CD4-positive, alpha-beta T cell treated with Interferon alpha-2 for 1 hour (primary cell): ENCODE measurements at places on chromosomes 1 and 21.

DNA sequence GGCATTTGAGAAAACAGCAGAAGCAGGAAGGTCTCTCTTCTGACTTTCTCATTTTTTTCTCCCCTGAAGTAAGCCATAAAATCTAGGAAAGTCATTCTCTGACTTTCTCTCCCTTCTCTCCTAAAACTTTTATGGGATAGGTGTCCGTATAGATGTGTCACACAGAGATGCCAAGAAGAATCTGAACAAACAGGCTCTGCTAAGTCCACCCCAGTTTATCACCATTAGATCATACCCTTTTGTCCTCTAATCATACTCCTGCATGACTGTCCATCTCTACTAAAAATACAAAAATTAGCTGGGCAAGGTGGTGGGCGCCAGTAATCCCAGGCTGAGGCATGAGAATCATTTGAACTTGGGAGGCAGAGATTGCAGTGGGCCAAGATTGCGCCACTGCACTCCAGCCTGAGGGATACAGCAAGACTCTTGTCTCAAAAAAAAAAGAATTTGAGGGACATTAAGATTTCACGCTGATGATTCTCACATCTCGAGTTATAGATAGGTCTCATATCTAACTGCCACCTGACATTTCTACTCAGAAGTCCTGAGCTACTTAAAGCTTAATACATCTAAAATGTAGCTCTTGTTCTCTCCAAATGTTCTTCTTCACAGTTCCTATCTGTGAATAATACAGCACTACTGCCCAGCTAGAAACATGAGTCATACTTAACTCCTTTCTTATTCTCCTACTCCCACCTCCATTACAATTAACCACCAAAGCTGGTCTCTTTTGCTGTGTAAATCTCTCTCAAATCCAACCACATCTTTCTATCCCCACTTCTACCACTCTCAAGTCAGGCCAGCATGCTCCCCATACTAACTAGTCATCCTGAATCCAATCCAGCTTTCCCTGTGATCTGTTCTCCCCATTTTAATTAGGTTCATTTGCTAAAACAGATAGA, 47.7 kb downstream of the ZNF644 start:
- DNase-seq: no peak

- DNase-seq: no peak
Observed at GRCh38 chr1:205064301-205064700, 20.0 kb downstream of the TMEM81 start.

DNA sequence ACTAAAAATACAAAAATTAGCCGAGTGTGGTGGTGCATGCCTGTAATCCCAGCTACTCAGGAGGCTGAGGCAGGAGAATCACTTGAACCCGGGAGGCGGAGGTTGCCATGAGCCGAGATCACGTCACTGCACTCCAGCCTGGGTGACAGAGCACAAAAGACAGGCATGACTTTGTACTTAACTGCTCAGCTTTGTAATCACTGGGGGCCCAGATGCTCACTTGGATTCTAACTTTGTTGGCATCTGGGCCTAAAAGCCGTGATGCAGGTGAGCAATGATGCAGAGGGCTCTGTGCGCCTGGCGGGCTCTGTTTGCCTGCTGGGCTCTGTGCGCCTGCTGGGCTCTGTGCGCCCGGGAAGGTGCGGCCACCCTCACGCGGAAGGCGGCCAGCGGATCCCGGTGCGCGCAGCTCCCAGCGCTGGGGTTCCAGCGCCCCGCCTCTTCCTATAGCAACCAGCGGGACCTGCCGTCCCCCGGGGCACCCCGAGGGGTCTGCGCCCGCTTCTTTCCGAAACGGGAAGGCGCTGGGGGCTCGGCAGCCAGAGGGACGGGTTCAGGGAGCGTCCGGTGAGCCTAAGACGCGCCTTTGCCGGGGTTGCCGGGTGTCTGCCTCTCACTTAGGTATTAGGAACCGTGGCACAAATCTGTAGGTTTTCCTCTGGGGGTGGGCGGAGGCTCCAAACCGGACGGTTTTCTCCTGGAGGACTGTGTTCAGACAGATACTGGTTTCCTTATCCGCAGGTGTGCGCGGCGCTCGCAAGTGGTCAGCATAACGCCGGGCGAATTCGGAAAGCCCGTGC, 31.7 kb downstream of the PRMT2 start:
- DNase-seq: no peak

- no peak for DNase-seq
Observed at GRCh38 chr1:7187112-7187493, 401.8 kb downstream of the CAMTA1 start.

GRCh38 chr1:176241385-176242015, 34.4 kb upstream of the COP1 start:
- DNase-seq: peak; percentile 5

DNA sequence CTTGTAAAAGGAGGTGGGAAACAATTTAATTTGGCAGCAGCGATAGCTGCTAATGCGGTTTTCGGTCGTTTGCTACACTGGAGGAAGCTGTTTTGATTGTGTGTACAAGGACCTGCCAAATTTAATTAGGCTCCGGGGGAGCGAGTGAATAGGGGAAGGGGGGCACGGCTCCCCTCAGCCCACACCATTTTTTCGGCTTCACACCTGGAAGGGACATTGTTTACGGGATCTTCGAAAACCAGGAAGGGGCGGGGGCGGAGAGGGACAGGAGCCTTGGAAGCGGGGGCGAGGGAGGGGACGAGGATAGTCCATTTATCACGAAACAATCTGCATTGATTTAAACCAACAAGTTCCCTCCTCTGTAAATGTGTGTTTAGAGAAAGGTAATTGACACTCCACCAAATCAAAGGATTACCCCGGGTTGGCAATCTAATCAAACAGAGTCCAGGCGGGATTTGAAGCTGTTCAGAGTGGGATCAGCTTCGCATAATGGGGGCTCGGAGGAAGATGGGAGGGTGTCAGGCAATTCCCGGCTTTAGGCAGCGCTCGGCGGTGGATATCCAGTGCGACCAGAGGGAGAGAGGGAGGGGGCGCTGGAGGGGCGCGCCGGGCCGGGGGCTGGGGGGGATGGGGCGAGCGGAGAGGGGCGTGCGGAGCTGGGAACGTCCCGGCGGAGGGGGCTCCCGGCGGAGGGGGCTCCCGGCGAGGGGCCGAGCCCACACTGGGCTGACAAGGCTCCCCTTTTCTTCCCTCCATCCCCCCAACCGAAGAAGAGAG, 9.8 kb downstream of the PAX7 start:
- no peak for DNase-seq

DNA sequence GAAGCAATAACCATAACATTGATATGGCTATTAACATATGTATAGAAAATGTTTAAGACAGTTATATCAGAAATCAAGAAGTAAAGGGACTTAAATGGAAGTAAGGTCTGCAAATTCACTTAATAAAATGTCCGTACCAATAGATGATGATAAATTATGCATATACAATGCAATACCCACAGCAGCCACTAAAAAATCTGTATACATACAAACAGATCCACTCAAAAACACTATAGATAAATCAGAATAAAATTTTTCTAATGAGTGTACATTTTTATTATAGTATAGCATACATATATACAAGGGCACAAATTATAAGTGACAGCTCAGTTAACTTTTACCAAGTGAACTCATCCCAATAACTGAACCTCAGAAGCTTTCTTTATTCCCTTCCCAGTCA, 6.0 kb downstream of the LORICRIN start:
- DNase-seq: no peak

GRCh38 chr1:227948493-227949260, 945 bp upstream of the WNT9A start:
- DNase-seq: no peak

DNA sequence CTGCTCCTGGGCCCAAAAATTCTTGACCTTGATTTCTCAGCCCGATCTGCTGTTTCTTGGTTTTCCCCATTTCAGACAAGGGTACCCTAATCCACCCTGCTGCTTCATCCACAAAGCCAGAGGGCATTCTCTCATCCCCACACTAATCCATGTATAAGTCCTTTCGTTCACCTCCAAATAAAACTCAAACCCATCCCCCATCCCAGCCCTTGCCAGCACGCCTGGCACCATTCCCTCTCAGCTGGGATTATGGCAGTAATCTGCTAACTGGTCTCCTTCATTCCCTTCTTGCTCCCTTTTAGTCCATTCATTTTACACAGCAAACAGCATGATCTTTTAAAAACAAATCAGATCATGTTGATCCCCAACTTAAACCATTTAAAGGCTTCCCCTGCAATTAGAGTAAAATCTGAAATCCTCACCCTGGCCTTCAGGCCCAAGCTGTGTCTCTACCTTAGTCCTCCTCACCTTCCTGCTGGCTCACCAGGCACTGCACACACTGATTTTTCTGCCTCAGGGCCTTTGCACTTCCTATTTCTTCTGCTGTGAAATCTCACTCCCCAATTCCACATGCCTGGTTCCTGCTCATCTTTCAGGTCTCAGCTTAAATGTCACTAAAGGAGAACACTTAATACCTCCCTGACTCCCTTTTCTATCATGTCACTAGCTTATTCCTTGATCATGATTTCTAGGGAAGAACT, 12.2 kb upstream of the TRNP1 start:
- no peak for DNase-seq

DNA sequence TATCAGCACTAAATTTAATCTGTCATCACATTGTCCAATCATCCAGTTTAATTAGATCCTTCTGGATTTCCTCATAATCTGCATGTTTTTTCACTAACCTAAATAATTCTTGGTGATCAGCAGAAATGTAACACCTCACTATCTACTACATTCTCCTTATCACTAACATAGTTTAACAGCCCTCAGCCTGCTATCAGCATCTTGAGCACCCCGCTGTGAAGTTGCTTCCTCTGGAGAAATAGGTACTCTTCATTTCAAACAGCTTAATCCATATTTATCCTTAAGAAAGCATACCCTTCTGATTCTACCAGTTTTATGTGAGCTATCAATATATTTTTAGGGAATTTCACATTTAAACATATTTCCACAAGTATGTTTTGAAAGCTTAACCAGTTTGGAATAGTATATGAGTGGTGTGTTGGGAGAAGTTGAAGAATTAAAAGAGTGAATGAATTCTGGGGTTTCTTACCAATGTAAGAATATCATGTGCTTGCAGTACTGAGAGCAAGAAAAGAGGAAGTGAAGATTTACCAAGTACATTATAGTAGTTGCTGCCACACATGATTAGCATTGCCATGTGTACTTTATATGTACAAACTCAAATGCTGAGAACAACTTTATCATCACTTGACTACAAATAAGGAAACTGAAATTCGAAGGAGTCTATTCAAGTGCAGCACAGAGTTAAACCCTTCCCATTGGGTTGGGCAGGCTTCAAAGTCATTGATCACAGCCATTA, 771.1 kb upstream of the ADGRL4 start:
- no peak for DNase-seq

DNA sequence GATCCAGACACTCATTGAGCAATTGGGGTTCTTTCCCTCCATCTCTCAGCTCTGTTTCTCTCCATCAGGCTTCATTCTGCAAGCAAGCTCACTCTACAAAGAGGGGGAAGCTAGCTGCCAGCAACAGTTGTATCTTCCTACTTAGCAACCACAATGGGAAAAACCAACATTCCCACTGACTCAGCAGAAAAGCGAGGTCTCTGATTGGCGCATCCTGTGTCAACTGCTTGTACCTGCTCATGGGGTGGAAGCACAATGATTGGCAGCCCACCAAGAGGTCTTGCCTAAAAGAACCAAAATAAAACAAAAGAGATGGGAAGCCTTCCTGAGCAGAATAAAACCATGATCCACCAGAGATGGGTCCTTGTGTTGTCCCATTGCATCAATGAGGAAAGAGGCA, 4.0 kb upstream of the CDA start:
- DNase-seq: no peak

DNA sequence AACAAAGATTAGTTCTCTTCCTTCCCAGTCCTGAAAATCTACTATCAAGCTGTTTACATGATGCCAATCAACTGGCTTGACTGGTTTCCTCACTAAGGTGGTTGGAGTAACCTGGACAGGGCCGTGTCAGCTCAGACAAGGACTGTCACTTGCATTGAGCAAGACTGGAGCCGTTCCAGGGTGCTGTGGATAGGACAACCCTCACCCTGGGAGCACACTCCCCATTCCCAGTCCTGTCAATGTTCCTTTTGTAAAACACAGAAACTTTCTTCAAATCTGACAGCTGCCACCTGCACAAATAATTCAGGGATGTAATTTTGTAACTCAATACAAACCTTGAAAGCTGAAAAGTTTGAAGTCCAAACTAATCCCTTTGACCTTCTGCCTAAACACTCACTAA, 31.4 kb downstream of the PLPP3 start:
- no peak for DNase-seq

GRCh38 chr1:184329962-184330868, 56.6 kb upstream of the C1orf21 start:
- no peak for DNase-seq

GRCh38 chr21:21971384-21971783, 973.2 kb downstream of the NCAM2 start:
- DNase-seq: no peak

DNA sequence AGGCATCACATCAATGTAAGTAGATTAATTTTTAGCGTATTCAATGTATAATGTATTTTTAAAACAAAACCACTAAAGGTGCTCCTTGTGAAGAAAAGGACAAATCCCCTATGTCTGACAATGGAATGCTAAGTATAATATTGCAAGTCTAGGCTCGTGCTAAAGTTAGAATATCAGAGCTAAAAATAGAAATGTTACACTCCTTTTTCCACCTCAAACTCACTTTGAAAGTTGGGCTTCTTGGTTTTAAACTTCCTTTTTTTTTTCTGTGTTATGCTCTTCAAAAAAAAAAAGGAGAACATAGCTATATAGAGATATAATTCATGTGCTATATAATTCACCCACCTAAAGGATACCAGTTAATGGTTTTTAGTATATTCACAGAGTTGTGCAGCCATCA, 3.6 kb upstream of the SERBP1 start:
- no peak for DNase-seq

DNA sequence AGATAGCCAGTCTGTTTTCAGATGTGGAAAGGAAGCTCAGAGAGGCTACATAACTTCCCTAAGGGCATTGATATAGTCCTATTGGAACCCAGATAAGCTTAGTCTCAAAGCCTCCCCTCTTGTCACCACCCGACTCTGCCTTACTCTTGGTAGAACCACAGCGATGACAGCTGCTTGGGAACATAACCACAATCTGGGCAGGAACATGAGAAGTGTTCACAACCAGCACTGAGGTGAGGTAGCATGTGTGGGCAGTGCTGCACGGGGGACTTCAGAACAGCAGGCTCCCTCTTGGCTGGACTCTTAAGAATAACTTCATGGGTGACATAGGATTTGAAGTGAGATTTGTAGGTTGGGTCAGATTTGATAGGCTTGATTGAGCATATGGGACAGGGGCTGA, 9.3 kb upstream of the S100A10 start:
- DNase-seq: no peak

DNA sequence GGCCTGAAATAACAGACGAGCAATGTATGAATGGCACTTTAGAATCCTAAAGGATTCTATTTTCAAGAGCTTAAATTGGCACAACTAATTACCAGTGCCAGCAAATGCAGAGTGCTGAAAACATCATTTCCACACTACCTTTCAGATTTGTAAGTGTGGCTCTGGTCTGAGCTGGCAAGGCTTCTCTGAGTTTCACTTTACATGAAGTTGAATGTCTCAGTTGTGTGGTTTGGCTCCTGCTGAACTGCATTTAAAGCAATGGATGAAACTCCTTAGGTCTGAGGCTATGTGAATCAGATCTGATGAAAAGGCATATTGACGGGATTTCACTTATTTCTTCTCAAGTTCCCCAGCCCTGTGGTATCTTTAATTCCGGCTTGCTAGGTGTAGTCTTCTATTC, 114.8 kb upstream of the PTGFR start:
- no peak for DNase-seq

GRCh38 chr1:28494737-28495136, 11.1 kb upstream of the RCC1 start:
- DNase-seq: no peak

- DNase-seq: no peak
Observed at GRCh38 chr1:27506703-27507102, 16.7 kb upstream of the WASF2 start.
